NCI-H1694 (cell line): ENCODE measurements at places on chromosomes 1 and 21.

- no peak for DNase-seq
Measured at GRCh38 chr1:7300893-7301663, 470.0 kb upstream of the VAMP3 start.

- DNase-seq = peak; percentile 97
Measured at GRCh38 chr1:154837034-154837671, 32.9 kb downstream of the KCNN3 start.

DNA sequence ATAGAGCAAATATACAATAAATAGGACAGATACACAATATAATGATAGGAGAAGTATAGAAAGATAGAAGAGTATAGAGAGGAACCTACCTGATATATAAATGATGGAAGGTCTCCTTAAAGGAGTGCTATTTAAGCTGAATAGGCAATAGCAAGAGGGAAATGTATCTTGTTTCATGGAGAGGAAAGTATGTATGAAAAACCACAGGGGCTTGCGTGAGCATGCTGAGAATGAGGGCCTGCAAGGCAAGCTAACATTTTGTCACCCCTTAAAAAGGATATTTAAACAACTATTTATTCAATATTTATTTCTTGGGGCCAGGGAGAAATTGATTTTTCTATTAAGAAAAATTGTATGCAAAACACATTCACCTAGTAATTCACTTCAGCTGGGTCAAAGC lies 150.9 kb upstream of the ZRANB2 start:
- no peak for DNase-seq

DNA sequence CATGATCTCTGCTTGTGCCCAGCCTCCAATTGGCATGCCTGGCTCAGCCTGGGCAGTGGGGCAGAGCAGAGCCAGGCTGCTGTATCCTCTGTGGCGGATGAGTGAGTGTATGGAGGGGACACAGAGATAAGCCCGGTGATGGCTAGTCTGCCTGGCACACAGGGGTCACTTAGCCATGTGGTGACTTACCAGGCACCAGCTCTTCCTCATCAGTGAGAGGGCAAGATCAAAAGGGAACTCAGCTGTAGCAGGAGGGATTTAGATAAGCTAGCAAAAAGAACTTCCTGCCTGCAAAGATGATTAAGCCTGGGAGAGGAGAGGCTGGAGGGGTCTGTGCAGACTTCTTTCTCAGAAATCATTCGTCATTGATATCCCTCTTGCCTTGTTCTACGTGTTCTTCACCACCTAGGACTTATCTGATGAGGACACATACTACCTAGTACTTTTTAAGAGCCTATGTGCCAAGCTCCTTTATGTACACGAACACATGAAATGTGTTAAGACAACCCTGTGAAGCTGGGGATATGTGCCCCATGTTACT lies 7.9 kb downstream of the KIF21B start:
- DNase-seq = no peak

GRCh38 chr1:200363264-200363933 lies 46.4 kb downstream of the ZNF281 start:
- DNase-seq = no peak

GRCh38 chr1:12359359-12360133 lies 129.7 kb downstream of the VPS13D start:
- no peak for DNase-seq

DNA sequence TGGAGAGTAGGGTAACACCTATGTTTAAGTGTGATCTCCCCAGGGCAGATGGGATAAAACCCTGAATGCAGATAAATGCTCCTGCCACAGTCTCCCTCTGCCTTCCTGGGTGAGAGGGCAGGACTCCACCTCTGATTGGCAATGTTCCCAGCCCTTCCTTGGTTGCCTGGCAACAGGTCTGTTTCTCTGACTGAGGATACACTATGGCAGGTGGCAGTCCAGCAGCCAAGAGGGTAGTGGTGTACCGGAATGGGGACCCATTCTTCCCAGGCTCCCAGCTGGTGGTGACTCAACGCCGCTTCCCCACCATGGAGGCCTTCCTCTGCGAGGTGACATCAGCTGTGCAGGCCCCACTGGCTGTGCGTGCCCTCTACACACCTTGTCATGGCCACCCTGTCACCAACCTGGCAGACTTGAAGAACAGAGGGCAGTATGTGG lies at the start of gene DCDC2B:
TSS of gene DCDC2B (plus strand) at position 199 of the 438 bp plus-strand sequence. CDS start at position 204, 5 bp downstream.
- no peak for DNase-seq

- no peak for DNase-seq
Measured at GRCh38 chr1:200625381-200625824, 4.9 kb upstream of the KIF14 start.

- no peak for DNase-seq
Measured at GRCh38 chr1:239772446-239772845, 319.2 kb upstream of the FMN2 start.

- no peak for DNase-seq
Measured at GRCh38 chr1:17207046-17207445, 2.1 kb downstream of the PADI1 start.

- DNase-seq = no peak
Measured at GRCh38 chr1:201686714-201687455, 142.1 kb upstream of the IPO9 start.

DNA sequence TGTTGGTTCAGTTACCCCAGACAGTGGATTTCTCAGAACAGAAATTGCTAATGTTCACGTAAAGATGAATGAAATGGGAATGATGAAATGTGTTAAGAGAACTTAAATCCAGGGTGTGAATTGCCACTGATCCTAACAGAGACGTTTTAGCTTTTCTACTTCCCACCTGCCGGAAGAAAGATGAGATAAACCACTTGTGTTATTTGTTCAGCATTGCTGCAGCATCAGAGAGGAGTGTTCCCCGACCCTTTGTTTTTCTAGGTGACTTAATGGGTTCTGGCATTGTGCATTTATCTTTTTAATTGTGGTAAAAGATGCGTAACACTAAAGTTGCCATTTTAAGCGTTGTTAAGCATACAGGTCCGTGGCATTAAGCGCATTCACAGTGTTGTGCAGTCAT lies 122.3 kb downstream of the GALNT2 start:
- no peak for DNase-seq

- no peak for DNase-seq
Measured at GRCh38 chr21:32312976-32313375, 14.3 kb downstream of the MRAP start.

- DNase-seq = peak; percentile 93
Measured at GRCh38 chr1:47725992-47726855, 271.0 kb downstream of the TRABD2B start.

GRCh38 chr1:165207853-165208515 lies 148.5 kb downstream of the LMX1A start:
- DNase-seq = no peak

DNA sequence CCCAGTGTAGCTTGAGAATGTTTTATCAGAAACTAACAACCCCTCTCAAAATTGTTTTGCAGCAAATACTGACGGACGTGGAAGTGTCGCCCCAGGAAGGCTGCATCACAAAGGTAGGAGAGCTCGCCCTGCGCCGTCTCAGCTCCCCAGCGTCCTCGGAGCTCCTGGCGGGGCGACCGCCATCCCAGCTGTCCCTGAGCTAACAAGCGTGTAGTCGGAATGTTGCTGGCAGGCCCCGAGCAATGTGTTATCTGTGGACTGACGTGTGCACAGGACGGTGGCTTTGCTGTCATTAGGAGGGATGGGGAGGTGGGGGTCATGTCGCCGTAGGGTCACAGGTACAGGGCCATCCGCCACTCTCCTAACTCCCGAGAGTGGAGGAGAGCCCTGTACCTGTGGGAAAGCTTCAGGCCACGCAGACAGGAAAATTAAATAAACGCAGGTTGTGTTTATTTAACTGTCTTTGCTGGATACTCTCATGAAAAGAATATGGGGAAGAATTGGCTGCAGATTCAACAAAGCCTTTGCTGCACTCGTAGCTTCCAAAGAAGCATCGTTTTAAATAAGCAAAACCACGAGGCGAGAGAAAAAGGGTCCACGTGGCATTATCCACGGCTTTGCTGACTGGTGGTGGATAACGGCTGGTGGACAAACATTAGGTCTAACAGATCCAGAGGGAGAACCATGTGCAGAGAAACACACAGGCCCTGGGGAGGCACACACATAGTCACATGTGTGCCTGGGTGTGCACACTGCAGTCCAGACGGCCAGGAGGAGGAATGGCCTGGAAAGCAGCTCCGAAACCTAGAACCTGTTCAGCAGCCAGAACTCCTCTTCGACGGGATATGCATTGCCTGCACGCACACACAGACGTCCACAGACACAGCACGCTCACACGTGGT lies 175.3 kb downstream of the PRDM16 start:
- DNase-seq = no peak

DNA sequence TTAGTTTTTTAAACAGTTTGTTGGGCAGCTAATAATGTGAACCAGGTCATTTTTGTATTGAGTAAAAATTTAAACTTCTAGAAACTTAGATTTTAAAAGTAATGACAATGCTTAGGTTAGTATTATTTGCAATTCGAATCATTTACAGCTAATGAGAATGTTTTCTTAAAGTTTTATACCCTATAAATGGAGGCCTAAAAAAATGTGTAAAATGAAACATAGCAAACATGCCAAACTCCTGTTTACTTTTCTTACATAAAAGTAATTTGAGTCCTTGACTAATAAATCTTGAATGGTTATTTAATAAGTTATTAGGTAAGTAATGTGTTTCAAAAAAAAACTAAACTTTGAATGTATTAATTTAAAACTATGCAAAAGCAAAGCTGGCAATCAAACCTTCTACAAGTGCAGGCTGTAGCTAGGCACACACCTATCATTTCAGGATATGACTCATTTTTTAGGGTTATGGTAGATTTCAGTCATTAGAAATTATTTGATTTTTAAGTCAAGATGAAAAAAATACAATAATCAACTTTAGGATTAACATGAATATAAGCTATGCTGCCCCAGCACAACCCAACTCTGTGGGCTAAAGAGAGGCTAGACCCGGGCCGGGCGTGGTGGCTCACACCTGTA lies 41.5 kb downstream of the CLSTN1 start:
- no peak for DNase-seq

GRCh38 chr1:194975913-194976312 lies 1632.3 kb downstream of the KCNT2 start:
- DNase-seq = no peak

GRCh38 chr1:90417126-90417525 lies 300.0 kb downstream of the BARHL2 start:
- DNase-seq = no peak

- DNase-seq = no peak
Measured at GRCh38 chr1:93700532-93701469, 19.2 kb upstream of the BCAR3 start.

DNA sequence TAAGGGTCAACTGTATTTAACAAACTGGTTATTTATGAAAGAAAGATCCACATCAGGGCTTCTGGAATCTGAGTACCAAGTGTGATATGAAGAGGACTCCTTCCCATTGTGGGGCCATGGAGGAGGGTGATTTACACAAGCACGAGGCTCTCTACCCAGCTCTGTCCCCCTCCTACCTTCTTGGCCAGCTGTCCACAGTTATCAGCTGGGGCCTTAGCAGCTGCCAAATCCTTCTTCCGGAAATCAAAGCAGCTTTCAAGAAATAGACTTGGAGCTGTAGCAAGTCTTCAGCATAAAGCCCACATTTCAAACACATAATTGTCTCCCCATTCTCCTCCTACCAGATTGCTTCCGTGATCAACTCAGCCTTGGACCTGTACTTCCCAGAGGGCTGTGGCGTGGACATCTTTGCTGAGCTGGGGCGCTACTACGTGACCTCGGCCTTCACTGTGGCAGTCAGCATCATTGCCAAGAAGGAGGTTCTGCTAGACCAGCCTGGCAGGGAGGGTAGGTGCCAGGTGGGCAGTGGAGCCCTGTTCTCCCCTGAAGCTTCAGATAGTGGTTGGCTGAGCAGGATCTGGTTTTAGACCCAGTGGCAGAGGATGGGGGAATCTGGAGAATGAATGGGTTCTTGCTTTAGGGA lies 15.5 kb downstream of the AZIN2 start:
- DNase-seq = no peak

DNA sequence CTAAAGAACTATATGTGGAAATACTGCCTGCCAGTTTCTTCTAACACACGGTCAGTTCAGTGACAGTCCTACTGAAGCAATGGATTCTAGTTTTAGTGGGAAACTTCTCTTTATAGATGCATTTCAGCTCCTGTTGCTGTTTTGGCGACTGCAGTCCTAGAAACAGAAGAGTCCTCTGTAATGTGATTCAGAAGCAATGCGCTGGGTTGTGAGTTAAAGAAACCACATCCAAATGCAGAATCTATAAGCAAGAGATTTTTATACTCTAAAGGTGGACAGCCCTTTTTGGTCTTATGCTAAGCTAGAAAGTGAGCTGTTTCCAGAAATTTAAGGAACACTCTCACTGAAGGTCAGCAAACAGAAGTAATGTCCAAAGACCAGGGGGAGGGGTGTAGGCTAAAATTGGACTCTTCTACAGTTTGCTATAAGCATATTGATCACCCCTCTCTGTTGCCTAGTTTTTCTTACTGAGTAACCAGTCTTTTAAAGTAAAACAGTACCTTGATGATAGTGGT lies 30.8 kb downstream of the DUSP10 start:
- DNase-seq = no peak

DNA sequence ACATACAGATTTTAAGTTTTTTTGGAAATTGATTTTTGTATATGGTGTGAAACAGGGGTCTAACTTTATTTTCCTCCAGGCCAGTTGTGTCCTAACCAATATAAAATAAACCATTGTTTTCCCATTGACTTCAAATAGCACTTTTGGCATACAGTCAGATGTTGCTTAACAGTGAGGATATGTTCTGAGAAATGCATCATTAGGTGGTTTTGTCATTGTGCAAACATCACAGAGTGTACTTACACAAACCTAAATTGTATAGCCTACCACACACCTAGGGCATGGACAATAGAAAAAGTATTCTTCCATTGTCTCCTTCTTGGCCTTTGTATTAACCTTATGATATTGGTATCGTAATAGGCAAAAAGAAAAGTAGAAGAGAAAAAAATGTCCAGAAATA lies 37.4 kb upstream of the DISP1 start:
- no peak for DNase-seq

DNA sequence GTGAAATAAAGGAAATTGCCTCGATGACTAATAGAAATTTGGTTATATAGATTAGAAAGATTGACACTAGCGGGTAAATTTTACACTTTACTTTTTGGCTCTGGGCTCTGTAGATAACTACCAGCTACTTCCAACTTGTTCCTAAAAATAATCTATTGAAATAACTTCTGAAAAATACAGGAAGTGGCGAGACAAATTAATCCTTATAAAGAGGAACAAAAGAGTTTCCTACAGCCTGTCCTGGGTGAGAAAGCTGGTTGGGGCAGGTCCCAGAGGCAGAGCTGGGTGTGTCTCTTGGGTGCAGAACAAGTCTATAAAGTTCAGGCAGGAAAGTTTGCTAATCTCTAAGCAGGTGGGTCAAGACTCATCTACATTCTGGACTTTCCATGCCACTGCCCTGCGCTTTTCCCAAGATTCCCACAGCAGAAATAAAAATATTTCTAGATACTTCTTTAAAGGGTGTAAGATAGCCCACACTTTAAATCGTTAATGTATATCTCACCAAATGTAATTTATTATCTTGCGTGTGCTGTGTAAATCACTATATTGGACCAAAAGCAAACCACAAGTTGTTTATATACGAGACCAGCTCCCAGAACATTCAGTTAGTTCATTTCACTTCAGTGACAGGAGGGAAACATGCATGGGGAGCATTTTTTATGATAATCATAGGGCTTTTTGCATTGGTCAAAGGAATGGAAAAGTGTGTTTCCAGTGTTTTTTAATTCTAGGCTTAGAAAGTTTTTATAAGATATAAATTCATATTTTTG lies 70.1 kb upstream of the NRIP1 start:
- DNase-seq = no peak

- DNase-seq = no peak
Measured at GRCh38 chr1:69271587-69272125, 296.1 kb upstream of the LRRC7 start.
